ENCODE measurements at places on chromosomes 12 and 14.

- DNase-seq: no peak
Observed at GRCh38 chr12:125540580-125541204, 475.5 kb downstream of the AACS start.

DNA sequence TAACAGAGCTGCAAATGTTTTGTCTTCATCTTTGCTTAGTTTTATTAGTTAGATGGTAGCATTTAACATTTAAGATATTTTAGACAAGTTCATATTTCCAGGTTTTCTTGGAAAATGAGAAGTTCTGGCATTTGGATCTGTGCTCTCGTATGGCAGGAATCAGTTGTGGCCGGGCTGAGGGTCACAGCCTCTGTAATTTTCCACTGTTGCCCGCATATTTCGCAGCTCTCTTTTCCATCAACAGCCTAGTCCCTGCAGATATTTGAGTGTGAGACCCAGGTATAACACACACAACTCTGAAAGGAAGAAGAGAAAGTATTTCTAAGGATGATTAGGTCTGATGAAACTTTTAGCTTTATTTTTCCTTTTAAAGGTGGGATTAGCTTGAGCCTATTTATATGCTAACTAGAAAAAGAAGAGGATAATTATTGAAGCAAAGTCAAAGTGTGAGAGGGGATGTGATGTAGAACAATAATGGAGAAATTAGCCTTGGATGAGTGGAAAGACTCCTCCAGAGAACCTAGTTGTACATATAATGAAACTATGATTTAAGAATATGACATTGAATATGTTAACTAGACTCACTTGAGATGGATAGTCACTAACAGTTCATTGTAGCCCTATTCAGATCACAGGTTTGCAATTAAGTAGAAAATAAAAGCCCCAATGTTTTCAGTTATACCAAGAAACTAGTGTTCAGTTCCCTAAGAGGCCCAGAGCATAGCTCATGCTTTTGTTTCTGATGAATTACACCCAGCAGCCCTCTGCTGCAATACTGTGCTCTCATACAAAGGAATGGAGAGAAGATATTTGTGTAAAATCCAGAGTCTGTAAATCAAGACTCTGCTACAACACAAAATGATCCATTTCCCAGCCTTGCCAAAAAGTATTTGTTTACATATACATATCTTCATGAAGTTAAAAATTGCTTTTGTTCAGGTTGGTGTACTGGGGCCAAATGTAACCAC lies 158.4 kb downstream of the C12orf50 start:
- DNase-seq: no peak

DNA sequence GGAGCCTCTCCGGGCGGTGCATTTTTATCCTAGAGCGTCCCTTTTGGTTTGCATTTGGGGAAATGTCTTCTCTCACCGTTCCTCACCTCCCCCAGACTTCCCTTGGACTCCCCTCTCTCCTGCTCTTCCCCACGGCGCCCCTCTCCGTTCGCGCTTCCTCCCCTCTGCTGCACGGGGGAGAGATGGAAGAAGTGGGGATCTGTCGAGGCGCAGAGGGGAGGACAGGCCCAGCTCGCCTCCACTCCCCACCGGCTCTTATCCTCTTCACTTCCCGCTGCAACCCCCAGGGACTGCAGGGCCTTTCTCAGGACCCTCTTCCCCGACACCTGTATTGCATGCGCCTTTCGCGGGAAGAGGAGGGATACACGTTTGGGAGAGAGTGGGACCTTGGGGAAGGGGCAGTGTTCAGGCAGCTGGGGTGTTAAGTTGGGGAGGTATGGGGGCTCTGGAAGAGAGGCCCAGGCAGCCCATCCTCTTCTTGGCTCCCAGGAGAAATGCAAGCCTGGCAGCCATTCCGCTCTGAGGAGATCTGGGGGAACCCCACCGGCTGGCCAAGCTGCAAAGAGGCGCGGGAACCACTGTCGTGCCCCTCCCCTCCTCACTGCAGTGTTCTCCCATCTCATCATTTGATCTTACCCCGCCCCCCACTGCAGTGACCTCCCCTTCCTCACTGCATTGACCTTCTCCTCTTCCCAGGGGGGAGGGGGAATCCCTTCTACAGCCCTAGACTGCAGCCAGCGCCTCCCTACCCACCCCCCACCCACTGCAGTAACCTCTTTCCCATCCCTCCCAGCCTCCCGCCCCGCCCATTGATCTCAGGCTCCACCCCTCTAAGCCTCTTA lies 788 bp downstream of the ENO2 start:
- DNase-seq: no peak

DNA sequence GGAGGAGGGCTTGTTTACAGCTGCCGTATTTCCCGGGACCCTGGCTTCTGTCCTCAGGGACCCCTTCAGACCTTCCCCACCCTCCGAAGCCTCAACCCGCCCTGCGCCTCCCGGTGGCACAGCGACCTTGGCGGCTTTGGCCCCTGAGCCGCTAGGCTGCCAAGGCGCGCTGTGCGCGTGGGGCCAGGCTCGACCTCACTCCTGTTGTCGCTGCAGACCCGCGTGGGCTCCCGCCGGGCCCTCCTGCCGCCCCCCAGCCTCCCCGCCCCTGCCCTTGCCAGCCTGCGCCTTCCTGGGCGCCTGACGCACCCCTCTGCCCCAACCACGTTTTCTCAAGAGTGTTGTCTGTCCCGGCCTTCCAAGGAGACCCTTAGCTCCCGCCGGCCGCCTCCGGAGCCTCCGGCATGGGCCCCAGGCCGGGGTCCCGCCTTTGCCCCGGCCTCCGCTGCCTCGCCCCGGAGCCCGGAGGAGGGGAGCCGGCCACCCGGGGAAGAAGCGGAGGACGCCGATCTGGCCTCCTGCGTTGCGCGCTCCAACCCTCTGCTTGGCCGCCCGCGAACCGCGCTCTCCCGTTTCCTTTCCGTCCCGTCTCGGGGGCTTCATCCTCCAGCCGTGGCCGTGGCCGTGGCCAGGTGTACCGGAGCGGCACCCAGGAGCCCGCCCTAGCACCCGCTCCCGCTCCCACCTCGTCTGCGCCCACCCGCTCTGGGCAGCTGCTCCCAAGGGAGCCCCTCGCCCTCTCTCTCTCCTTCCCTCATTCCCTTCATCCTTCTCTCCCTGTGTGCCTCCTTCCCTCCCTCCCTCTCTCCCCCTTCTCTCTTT lies 19.9 kb downstream of the PPP2R5C start:
- no peak for DNase-seq

DNA sequence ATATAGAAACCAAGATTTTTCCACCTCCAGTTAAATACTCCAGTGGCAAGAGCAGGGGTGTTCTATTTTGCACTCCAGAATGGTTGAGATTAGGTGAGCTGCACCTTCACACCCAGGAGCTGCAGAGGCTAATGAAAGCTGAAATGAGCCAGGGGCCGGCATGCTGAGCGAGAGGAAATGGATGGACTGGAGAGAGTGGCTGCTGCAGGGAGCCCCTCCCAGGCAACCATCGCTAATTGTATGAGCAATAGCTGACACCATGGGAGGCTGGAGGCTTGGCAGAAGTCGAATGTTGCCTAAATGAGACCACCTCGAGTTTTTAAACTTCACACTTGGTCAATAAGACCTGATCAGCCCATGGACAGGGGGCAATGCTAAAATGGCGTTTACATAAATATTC lies 301.8 kb upstream of the TMPO start:
- no peak for DNase-seq

- DNase-seq: no peak
Observed at GRCh38 chr12:81819991-81820633, 61.0 kb upstream of the PPFIA2 start.

- DNase-seq: no peak
Observed at GRCh38 chr12:129190827-129191226, 337.5 kb downstream of the GLT1D1 start.

GRCh38 chr12:45304514-45305178 lies 88.8 kb downstream of the ANO6 start:
- DNase-seq: no peak

GRCh38 chr12:4607056-4607455 lies 41.8 kb downstream of the AKAP3 start:
- DNase-seq: no peak

GRCh38 chr14:75879031-75879430 lies 102.8 kb downstream of the TGFB3 start:
- DNase-seq: no peak

- no peak for DNase-seq
Observed at GRCh38 chr12:94172031-94172430, 23.7 kb downstream of the PLXNC1 start.

GRCh38 chr14:90782892-90783291 lies 33.3 kb downstream of the TTC7B start:
- DNase-seq: no peak

DNA sequence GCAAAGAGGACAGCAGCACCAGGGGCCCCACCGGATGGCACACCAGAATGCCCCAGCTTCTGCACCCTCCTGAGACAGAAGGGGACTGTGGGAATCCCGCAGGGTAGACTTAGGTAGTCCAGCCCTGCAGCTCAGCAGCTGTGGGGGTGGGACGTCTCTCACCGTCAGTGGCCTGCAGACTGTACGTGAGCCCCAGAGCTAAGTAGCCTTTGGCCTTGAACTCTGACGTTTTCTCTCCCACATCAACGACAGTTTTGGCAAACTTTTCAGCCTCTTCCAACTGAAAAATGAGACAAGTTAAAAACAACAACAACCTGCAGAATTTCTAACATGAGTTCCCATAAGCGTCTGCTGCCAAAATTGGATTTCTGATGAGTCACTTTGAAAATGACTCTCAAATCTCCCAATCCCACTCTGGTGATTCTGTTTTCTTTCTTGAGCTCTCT lies 161.4 kb downstream of the TTC7B start:
- no peak for DNase-seq

DNA sequence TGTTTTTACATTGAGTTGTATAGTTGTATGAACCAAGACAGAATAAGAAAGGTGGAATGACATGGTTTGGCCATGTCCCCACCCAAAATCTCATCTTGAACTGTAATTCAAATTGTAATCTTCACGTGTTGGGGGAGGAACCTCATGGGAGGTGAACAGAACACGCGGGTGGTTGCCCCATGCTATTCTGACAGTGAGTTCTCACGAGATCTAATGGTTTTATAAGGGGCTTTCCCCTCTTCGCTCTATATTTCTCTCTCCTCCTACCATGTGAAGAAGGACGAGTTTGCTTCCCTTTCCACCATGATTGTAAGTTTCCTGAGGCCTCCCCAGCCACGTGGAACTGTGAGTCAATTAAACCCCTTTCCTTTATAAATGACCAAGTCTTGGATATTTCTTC lies 25.3 kb downstream of the DDHD1 start:
- DNase-seq: no peak

- no peak for DNase-seq
Observed at GRCh38 chr14:49861699-49862088, 9.1 kb upstream of the NEMF start.

GRCh38 chr12:61821381-61821780 lies 438.8 kb upstream of the USP15 start:
- DNase-seq: no peak

GRCh38 chr14:37270629-37271028 lies 72.9 kb downstream of the MIPOL1 start:
- no peak for DNase-seq

GRCh38 chr12:45613296-45613695 lies 116.2 kb upstream of the ARID2 start:
- DNase-seq: no peak

DNA sequence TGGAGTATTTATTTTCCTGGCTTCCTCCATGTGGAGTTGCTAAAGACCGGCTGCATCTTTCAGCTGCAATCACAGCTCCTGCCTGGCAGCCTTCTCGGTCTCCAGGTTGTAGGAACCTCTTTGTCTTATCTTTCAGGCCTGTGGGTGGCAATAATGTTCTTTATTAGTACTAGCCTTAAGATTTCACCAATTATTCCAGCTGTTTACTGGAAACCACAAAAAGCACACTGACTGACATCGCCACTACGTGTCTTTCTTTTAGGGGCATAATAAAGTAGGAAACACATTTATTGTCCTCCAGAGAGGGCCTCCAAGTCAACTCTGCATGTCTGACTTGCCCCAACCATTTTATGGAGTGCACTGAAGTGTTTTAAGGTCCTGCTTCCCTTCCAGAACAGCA lies 1116.5 kb upstream of the TMEM132C start:
- no peak for DNase-seq

DNA sequence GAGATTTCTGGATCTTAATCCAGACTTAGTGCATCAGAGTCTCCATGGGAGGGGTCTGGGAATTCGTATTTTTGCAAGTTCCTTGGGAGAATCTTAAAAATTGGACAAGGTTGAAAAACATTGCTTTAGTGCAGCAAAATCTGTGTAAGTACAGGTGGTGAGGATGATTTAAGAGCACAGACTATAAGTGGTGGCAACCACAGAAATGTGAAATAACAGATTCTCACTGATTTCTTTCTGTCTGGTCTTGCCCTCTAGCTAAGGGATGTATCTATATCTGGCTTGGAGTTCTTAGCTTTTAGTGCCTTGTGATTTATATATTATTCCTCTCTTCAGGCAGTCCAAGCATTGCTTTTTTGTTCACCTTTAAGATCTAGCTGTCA lies 116.2 kb downstream of the DIP2B start:
- no peak for DNase-seq

GRCh38 chr12:97275728-97276590 lies 186.6 kb upstream of the RMST start:
- DNase-seq: no peak

DNA sequence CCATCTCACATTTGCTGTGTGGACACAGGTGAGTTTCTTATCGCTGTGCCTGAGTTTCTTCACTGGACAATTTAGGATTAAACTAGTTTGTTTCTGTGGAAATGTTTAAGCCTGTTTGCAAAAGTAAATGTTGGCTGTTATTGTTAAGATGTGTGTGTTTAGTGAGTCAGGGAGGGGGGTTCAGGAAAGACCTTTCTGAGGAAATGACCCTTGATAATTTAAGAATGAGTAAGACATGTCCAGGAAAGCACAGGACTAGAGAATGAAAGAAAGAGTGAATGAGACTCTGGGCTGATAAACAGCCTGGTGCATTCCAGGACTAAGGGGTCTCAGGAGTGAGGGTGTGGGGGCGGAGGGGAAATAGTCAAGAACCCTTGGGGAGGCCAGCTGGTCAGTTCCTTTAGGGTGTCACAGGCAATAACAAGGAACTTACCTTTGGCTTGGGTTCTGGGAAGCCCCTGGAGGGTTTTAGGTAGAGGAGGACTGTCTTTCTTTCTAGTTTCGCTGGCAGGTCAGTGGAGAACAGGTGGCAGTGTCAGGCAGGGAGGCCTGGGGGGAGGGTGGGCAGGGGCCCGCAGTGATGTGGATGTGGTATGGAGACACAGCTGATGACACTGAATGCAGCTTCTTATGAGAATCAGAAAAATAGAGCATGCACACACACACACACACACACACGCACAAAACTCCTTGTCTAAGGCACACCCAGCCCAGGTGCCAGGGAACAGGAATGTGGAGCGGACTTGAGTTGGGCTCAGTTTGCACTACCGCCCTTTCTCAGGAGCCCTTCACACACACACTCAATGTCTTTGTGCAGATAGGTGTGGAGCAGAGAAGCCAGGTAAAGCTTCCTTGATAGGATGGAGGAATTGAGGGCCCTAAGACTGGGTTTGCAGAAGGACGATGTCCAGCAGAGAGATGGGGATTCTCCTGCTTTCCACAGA lies 1005.5 kb downstream of the VRK1 start:
- DNase-seq: no peak

DNA sequence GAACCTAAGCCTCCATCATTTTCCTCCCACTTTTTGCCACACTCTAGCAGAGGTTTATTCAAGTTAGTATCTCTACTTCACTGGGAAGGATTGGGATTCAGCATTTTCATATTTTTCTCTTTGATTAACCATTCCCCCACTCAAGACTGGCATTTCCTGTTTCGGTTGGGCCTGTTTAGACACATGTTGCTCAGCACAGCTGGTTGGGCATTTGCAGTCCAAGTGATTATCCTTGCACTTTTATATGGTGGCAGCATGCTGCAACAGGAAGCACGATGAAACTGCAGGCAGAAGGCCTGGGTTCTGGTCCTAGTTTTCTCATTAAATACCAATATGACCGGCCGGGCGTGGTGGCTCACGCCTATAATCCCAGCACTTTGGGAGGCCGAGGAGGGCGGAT lies 182.9 kb upstream of the GRIN2B start:
- no peak for DNase-seq
